Activated T-cell treated with anti-CD3 and anti-CD28 coated beads, Interleukin-2, amount 50 U/mL, for 72 hours (primary cell): ENCODE measurements at places on chromosomes 7 and 10. TPM values are rescaled to one million over a fixed set of nuclear protein-coding genes. Genes with fewer than 3 reads are reported as not detected.

- DNase-seq: no peak
These were observed 35.5 kb downstream of the PPP2R2D start for GRCh38 chr10:131936294-131936693.

- no peak for DNase-seq
These were observed 16.2 kb downstream of the PNLIPRP2 start for GRCh38 chr10:116636976-116637375.

DNA sequence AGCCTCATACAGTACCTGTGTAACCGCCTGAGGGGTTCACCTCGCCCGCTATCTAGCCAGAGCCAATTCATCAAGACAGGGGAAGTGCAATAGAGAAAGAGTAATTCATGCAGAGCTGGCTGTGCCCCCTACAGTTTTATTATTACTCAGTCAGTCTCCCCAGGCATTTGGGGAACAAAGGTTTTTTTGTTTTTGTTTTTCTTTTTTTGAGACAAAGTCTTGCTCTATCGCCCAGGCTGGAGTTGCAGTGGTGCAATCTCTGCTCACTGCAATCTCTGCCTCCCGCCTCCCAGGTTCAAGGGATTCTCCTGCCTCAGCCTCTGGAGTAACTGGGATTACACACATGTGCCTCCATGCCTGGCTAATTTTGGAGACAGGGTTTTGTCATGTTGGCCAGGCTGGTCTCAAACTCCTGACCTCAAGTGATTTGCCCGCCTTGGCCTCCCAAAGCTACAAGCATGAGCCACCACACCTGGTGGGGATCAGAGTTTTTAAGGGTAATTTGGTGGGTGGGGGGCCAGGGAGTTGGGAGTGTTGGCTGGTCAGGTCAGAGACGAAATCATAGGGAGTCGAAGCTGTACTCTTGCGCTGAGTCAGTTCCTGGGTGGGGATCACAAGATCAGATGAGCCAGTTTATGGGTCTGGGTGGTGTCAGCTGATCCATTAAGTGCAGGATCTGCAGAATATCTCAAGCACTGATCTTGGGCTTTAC lies 116.5 kb downstream of the MARCHF5 start:
- no peak for DNase-seq

DNA sequence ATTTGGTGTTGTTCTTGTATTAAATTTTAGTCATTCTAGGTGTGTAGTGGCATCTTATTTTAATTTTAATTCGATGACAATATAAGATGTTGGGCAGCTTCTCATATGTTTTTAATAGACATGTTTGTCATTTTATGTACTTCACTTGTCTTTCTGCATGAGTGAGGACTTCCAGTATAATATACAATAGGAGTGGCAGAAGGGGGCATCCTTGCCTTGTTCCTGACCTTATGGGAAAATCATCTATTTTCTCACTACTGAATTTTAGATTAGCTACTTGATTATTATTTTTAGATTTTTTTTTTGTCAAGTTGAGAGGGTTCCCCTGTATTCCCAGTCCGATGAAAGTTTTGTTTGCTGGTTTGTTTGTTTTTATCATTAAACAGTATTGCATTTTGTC lies 495.2 kb upstream of the GRM3 start:
- DNase-seq: no peak

GRCh38 chr7:106423821-106424475 lies 139.2 kb upstream of the NAMPT start:
- no peak for DNase-seq

GRCh38 chr7:7966141-7966734 lies 2.4 kb upstream of the GLCCI1 start:
- DNase-seq: no peak

DNA sequence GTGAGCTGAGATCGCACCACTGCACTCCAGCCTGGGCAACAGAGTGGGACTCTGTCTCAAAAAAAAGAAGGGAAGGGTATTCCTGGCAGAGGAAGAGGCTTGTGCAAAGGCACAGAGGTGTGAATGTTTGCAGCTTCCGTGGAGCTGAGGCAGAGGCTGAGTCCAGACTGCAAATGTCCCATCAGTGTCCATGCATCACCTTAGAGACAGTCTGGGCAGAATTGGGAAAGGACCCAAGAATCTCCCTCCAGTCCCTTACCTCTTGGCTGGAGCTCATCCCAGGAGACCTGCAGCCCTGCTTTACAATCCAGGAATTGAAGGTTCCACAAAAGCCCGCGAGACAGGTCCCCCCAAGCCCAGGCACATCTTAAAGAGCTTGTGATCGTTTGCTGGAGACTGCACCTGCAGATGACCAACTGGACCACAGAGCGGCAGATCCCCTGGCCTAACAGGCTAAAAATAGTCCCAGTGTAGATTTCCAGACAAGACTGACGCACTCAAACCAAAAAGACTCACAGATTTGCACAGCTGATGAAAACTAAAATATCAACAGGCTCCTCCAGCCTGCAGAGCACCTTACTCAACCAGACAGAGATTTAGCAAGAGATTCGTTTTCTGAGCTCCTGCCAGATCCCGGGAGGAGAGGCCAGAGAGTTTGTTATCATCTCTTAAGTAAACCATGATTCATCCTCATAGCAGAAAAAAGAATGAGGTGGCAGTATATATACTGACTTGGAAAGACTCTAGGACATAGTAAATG lies 22.9 kb upstream of the NANOS1 start:
- no peak for DNase-seq

GRCh38 chr10:47118326-47118725 lies 181.7 kb upstream of the GDF10 start:
- no peak for DNase-seq

- DNase-seq: peak; percentile 91
These were observed 26.1 kb downstream of the FAM53B start for GRCh38 chr10:124717911-124718741.

C10orf143 gene
- total RNA-seq: 6.4 TPM

ACSM6 gene
- total RNA-seq: not detected

GPR85 gene
- not detected for total RNA-seq
